HT1080 (cell line): ENCODE measurements at places on chromosomes 3 and 15. TPM values are rescaled to one million over a fixed set of nuclear protein-coding genes. Genes with fewer than 3 reads are reported as not detected.

Gene ILDR1
- not detected in 2 replicates for total RNA-seq

Gene TAGLN3
- 16.4 and 17.9 TPM in 2 replicates for total RNA-seq

Gene HRG
- total RNA-seq = 0.05 TPM in 1 of 2 replicates, not detected in the other

Gene TIMP4
- total RNA-seq = not detected in 2 replicates

Gene TMC3
- total RNA-seq = not detected in 2 replicates

Gene C3orf85
- total RNA-seq = not detected in 2 replicates

Gene TBC1D5
- total RNA-seq = 40.1 and 42.2 TPM in 2 replicates

Gene TMIE
- not detected in 2 replicates for total RNA-seq

Gene GOLGA8J
- total RNA-seq = 0.07 TPM in 1 of 2 replicates, not detected in the other

Gene ARPC4
- total RNA-seq = 295 and 306 TPM in 2 replicates

Gene NR1I2
- total RNA-seq = 0.03 TPM in 2 replicates

Gene SCAANT1
- total RNA-seq = not detected in 2 replicates

Gene PPP1R14D
- not detected in 2 replicates for total RNA-seq

Gene CISH
- total RNA-seq = 0.10 and 0.53 TPM in 2 replicates

Gene IGF1R
- 9.0 and 13.4 TPM in 2 replicates for total RNA-seq

Gene FBXO40
- total RNA-seq = 0.03 and 0.05 TPM in 2 replicates

Gene CLSTN2
- 0.23 TPM in 2 replicates for total RNA-seq

Gene P2RY12
- not detected in 2 replicates for total RNA-seq

Gene LSAMP
- 0.21 TPM in 1 of 2 replicates, not detected in the other for total RNA-seq

Gene CYP19A1
- total RNA-seq = not detected in 2 replicates

Gene TBC1D23
- 21.9 and 25.7 TPM in 2 replicates for total RNA-seq

Gene RLBP1
- not detected in 2 replicates for total RNA-seq

Gene EIF5A2
- 30.6 and 33.3 TPM in 2 replicates for total RNA-seq

Gene GABRB3
- total RNA-seq = not detected in 2 replicates

Gene ADAMTS9
- 1.8 and 2.4 TPM in 2 replicates for total RNA-seq

Gene WDR72
- total RNA-seq = 0.18 and 0.23 TPM in 2 replicates

Gene OR5K2
- not detected in 2 replicates for total RNA-seq

Gene PLA2G4D
- not detected in 2 replicates for total RNA-seq

Gene EEF1AKMT4
- 18.5 TPM in 2 replicates for total RNA-seq

Gene TRPM1
- 0.03 TPM in 1 of 2 replicates, not detected in the other for total RNA-seq

Gene ZIC1
- not detected in 2 replicates for total RNA-seq

Gene SOX14
- total RNA-seq = not detected in 2 replicates

Gene TMEM266
- 0.08 and 0.17 TPM in 2 replicates for total RNA-seq

Gene MFGE8
- 18.7 and 27.6 TPM in 2 replicates for total RNA-seq

Gene EEFSEC
- total RNA-seq = 8.6 and 12.3 TPM in 2 replicates
